ENCODE measurements at places on chromosomes 3 and 15.

GRCh38 chr3:153145454-153145853 lies 16.6 kb upstream of the RAP2B start:
- DNase-seq: peak; percentile 33

- DNase-seq: no peak
Observed at GRCh38 chr3:127718245-127718915, 45.6 kb downstream of the ABTB1 start.

GRCh38 chr3:8341821-8342247 lies 159.8 kb upstream of the LMCD1 start:
- DNase-seq: peak; percentile 75

GRCh38 chr15:40847223-40847961 lies 3.5 kb downstream of the SPINT1 start:
- DNase-seq: no peak

DNA sequence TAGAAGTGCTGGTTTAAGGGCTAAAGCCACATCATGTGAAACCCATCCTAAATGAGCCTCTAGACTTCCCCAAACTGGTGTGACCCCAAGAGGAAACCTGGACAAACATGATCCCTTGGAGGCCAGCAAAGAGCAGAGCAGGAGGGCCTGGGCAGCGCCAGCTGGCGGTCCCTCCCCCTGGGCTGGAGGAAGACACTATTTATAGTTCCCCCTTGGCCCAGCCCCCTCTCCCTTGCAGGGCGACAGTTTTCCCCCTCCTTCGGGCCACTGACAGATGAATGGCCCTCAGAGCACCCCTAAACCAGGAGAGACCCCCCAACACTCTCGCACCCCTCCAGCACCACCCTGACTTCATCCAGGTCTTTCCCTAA lies 2.9 kb downstream of the UCN2 start:
- no peak for DNase-seq

DNA sequence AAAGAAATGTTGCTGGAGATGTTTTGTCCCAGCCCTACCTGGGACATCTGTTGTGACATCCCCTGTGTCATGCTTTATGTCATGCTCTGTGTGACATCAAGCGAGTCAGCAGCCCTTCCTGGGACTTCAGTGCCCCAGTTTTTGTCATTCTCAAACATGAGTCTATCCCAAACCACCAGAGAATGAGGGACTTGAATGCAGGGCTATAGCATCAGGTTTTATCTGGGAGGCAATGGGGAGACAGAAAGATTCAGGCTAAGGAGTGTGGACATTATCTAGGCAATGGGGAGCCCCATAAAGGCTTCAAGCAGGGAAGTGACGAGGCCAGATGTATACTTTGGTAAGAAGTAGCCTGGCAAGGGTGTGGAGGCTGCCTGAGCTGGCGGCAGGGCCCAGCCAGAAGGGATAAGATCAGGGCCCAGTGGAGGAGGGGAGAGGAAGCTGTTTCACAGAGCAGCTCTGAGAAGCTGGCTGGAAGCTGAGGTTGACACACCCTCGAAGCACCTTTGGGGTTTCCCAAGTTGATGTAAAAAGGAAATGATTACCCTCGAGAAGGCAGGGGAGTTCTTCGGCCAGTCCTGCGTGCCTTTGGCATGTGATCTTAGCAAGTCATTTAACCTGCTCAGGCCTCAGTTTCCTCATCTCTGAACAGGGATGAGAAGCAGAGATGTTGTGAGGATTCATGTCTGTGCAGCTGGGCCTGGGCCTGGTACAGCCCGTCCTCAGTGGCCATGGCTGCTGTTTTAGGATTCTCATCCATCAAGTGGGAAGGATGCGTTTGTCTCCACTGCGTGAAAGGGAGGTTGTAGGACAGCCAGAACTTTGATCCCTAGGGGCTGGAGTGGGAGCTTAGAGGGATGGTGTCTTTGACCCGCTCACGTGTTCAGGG lies 34.3 kb downstream of the IRAK2 start:
- DNase-seq: no peak

- DNase-seq: peak; percentile 72
Observed at GRCh38 chr3:153144779-153145178, 17.2 kb upstream of the RAP2B start.

DNA sequence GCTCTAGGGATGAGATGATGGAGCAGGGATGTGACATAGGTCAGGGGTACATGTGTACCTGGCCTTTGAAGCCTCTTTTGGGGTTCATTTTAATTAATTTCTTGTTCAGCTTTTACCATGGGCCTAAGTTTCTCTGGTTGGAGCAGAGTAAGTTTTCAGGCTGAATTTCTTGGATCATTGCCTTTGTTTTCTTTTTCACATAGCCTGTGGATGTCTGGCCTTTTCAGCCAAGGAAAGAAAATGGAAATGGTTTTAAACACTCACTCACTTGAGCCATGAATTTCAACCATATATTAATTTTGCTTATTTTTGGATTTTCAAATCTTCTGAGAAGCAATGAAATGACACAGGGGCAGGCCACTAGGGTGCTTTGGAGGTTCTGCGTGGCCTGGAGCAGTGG lies 30.2 kb downstream of the CACNA1D start:
- no peak for DNase-seq

- DNase-seq: no peak
Observed at GRCh38 chr3:182523836-182524235, 269.5 kb upstream of the ATP11B start.

GRCh38 chr3:159170436-159171003 lies 368.7 kb downstream of the MFSD1 start:
- peak; percentile 35 for DNase-seq

- DNase-seq: no peak
Observed at GRCh38 chr3:98728672-98729071, 34.5 kb upstream of the ST3GAL6 start.

- peak; percentile 51 for DNase-seq
Observed at GRCh38 chr15:61119556-61119955, 109.5 kb downstream of the RORA start.

- no peak for DNase-seq
Observed at GRCh38 chr15:79900087-79900486, 3.3 kb upstream of the MTHFS start.

GRCh38 chr3:168489301-168489700 lies 393.6 kb upstream of the GOLIM4 start:
- DNase-seq: no peak

DNA sequence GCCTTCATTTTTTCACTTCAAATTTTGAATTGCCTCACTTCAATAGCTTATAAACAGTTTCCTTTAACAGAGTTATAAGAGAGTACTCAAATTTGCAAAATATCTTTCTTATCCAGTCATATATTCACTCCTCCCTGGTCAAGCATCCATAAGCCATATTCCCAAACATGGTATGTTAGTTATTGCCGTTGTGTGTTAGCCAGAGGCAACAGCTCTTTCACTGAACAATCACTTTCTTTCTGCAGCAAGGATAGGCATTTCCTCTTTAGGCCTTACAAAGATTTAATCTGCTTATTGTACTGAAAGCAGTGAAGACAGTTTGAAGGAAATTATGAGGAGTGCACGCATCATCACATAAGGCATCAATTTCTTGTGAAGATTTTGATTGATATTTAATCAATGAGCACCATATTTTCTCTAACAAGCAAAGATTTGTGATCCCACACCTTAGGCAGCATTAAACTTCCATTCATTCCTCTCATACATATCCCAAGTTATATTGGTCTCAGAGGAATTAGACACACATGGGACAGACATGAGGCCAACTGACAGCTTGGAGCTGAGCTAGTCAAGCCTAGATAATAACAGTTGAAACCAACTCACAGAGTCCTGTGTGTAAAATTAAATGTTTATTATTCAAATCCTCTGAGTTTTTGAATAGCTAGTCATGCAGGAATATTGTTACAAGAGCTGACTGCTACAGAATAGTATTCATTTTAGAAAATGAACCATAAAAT lies 80.0 kb upstream of the EPHA6 start:
- no peak for DNase-seq

DNA sequence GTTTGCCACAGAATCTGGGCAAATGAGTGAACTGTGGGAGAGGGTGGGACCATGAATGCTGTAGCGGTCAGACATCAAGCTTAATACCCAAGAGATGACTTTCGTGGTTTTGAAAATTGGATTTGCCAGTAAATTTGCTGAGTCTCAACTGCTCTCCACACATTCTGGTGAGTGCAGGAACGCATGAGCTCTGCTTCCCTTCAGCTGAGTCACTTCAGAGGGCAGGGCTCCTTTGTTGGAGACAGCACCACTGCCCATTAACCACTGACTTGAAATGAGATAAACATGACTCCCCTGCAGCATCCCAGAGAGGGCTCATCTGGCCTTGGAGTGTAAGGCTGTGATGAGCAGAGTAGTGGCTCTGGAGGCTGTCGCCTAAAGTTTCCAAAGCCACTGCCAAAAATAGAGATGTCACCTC lies 22.6 kb downstream of the RARRES1 start:
- peak; percentile 99 for DNase-seq

- DNase-seq: peak; percentile 31
Observed at GRCh38 chr15:51731549-51732267, 5.7 kb downstream of the LYSMD2 start.
